Fibroblast of skin of left biceps (primary cell): ENCODE measurements at places on chromosomes 5 and 9.

GRCh38 chr5:177432839-177433657 lies 6.6 kb downstream of the GRK6 start:
- no peak for DNase-seq

DNA sequence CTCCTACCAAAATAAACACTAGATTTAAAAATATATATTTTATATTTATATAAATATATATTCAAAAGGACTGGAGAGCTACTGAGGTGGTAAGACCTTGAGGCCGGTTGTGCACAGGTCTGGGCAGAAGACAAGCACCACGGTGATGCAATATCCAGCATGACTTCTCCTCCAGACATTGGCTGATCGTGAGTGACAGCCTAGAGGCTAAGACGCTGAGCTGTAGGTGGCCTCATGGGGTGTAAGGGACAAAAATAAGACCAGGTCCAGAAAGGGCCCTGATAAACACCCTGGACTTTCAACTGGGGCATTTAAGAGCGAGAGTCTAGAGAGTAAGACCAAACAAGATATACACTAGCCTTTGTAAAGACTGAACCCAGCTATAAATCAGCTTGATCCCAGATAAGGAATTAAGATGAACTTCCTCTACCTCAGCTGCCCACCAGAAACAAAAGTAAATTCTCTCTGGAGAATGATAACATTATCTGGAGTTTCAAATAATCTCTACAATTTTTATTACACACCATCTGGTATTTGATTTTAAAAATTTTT lies 14.2 kb upstream of the C5orf47 start:
- no peak for DNase-seq

- no peak for DNase-seq
Observed at GRCh38 chr9:131513177-131513576, 10.5 kb downstream of the POMT1 start.

DNA sequence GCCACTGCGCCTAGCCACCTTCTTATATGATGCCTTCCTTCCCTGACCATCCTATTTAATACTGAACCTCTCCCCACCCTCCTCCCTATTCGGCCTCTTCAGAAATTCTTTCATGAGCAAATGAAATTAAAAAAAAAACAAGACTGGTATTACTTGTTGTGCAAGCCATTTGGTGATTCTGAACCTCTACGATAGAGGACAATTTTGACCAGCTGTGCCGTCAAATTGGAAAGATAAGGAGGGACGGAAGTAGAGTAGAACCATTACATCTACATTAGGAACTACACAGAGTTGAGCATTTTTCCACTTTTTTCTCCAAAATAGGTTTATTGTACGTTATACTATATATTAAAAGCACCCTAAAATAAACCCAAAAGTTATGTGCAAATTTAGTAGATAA lies 2.9 kb downstream of the DHX29 start:
- no peak for DNase-seq

DNA sequence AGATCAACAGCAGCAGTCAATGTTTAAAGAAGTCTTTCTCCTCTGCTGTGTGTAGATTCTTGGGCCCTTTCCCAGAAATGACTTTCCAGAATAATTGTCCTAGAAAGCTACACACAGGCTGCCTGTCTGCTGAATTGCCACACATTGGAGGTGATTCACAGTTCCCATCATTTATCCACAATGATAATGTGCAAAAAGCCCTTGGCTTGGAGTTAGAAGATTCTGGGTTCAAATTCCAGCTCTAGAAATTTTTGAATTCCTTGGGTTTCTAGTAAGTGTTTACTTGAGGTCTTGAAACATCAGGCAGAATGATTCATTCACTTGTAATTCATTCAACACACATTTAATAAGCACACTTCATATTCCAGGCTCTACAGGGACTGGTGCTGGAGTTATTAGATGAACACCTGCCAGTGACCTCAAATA lies 28.6 kb upstream of the EPB41L4B start:
- DNase-seq: peak; percentile 92

- DNase-seq: no peak
Observed at GRCh38 chr9:8555762-8556500, 756.4 kb upstream of the DMAC1 start.

GRCh38 chr5:96957254-96958049 lies 21.6 kb downstream of the LNPEP start:
- DNase-seq: no peak

- DNase-seq: peak; percentile 21
Observed at GRCh38 chr9:97386733-97387503, 25.0 kb upstream of the TDRD7 start.

- no peak for DNase-seq
Observed at GRCh38 chr5:109939116-109939682, 249.5 kb downstream of the MAN2A1 start.

- DNase-seq: no peak
Observed at GRCh38 chr9:96509848-96510247, 59.9 kb downstream of the HABP4 start.

DNA sequence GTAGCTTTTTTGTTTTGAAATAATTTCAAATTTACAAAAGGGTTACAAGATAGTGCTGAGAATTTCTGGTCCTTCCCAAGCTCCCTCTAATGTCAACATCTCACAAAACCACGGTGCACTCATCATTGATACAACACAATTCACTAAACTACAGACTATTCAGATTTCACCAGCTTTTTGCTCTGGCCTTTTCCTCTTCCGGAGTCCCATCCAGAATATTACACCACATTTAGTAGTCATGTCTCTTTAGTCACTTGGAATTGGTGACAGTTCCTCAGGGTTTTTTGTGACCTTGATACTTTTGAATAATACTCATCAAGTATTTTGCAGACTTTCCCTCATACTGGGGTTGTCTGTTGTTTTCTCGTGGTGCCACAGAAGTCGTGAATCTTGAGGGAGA lies 484.0 kb downstream of the GADD45G start:
- no peak for DNase-seq

DNA sequence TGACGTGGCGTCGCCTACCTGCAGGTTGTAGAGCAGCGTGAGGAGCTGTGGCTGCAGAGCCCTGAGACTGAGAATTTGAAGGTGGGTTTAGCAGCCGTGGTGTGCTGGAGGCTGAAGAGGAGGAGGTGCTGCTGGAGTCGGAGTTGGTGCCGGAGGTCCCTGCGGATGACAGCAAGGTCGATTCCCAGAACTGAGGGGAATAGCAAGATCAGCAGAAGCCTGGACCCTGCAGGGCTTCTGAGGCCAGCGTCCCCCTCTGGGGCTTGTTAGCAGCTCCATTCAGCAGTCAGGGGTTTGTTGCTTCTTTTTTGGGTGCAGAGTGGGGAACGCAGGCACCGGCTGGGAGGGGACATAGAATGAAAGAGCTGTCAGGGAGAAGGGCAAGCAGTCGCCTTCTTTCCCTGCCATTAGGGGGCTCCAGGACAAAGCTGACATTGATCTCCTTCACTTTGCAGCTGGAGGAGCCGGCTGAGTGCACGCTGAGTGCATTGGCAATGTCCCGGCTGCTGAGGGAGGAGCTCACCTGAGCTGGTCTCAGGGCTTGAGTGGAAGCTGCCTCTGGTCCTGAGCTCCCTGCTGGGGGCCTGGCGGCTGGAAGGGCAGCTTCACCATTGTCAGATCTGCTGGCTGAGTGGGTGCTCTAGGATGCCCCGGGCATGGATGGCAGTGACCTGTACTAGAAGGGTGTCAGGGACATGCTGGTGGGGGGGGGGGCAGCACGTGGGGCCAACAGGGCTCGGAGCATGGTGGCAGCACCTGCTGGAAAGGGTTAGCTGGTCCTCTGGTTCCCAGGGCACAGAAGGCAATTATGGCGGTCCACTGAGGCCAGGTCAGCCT lies 20.8 kb downstream of the OBP2B start:
- no peak for DNase-seq

DNA sequence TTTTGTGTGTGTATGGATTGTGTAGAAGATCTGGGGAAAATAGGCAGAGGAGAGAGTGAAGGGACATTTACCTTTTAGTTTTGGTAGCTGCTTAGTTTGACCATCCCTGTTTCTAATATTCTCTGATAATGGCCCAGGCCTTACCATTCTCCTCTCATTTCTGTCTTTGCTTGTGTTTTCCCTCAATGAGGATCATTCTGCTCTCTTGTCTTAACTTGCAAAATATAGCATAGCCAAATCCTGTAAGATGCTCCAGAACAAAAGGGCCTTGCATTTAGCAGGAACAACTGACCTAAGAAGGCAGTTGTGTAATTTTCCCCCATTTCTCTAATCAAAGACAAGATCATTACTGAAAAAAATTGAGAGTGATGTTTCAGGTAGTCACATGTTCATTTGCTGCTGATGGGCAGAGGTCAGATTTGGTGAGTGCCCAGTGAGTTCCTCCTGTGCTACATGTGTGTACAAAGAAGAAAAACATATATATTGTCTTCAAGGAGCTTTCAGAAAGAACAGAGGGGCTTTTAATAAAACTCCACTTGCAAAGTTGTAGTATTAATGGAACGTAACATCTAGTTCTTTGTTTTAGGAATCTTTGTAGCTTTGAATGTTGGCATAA lies 139.5 kb downstream of the KDM4C start:
- DNase-seq: no peak

DNA sequence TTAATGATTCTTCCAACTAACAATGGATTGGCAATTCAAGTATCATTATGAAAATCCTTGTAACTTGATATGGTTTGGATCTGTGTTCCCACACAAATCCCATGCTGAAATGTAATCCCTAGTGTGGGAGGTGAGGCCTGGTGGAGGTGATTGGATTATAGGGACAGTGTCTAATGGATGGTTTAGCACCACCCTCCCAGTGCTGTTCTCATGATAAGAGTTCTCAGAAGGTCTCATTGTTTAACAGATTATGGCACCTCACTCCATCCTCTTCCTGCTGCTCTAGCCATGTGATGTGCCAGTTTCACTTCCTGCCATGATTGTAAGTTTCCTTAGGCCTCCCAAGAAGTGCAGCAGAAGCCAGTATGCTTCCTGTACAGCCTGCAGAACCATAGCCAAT lies 1116.2 kb upstream of the EDIL3 start:
- DNase-seq: no peak

DNA sequence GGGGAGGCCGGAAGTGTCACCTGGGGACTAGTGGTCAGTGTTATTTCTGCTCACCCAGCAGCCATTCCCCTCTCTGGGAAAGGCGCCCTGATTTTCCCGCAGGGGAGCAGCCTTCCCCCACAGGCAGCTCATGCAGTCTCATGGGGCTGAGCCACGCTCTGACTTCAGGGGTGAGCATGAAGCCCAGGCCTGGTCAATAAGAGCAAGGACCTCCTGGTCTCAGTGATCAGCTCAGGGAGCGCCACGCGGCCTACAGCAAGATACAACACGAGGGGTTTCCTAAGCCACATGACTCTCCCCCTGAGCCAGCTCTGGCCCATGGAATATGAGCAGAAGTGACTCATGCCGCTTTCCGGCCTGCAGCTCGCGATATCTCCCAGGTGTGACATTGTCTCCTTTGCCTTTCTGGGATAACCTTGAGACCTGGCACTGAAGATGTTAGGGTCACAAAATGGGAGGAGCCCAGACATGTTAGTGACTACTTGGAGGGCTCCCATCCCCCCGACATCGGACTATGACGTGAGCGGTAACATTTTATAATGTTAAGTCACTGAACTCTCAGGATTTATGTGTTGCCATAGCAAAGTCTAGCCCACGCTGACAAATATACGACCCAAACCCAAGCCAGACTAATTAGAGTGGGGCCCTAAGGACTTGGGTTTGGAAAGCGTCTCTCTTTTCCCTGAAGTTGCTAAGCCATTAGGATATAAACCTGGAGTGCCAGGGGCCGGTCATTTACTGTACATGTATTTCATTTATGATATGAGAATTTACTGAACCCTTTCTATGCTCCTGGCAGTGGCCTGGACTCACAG lies 46.5 kb upstream of the GFPT2 start:
- DNase-seq: no peak

DNA sequence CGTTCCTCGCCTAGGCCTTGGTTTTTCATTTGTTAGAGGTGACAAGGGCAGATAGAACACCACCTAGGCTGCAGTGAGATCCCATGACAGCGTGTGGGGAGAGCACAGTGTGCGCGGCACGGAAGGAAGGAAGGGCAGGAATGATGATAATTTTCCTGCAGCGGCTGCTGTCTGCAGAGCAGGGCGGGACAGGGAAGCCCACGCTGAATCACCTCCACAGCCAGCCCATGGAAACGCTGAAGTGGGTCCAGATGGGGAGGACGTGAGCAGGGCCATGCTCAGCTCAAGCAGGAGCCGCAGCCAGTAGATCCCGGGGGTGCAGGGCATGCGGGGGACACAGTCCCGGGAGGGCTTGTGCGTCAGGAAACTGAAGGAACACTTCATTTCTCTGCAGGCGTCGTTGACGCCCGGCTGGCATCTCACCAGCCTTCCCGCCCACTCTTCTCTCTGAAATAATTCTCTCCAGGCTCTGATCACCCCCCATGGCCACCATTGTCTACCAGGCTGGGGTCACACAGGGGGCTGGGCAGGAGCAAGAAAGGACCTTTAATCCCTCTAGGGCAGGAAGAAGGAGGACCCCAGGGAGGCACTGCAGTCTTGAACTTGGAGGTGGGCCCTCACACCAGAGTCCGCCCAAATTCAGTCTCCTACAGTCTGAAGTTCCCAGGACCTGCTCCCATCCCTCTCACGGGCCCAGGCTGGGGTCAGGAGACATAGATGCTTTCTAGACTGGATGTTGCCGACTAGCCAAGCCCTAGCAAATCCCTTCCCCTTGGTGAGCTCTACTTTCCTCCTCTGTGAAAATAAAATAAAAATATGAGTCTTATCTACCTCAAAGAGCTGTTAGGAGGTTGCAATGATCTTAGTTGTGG lies 20.9 kb upstream of the SYNPO start:
- DNase-seq: no peak

GRCh38 chr9:130866474-130866965 lies 30.1 kb downstream of the QRFP start:
- peak; percentile 68 for DNase-seq

GRCh38 chr5:76187386-76187785 lies 104.2 kb downstream of the SV2C start:
- no peak for DNase-seq

GRCh38 chr5:139565411-139566305 lies 4.5 kb downstream of the UBE2D2 start:
- no peak for DNase-seq

- DNase-seq: no peak
Observed at GRCh38 chr9:77807846-77808750, 160.0 kb upstream of the GNA14 start.

- DNase-seq: no peak
Observed at GRCh38 chr9:38224941-38225340, 155.9 kb upstream of the SHB start.

GRCh38 chr5:115350894-115351293 lies 54.4 kb upstream of the CCDC112 start:
- DNase-seq: no peak

DNA sequence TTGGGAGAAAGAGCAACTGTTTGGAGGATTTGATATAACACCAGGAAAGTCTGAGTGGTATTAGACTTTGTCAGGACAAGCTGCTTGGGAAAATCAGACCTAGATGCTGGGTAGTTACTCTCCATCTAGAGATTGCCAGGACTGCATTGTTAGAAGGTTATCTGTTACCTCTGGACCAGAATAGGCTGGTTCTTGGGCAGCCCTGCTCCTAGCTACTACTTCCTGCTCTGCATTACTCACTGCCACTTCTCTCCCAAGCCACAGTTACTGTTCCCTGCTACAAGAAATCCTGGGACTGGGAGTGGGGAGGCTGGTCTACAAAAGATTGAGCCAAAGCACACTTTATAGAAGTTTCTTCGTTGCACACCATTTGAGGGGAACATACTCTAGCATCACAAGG lies 95.5 kb upstream of the KCNN2 start:
- no peak for DNase-seq
